ENCODE measurements at places on chromosomes 6 and 20.
A peak's percentile ranks its signal among the peaks of the same experiment; 100 is the strongest.

GRCh38 chr20:53003420-53004154 lies 31.4 kb downstream of the TSHZ2 start:
- DNase-seq: no peak

DNA sequence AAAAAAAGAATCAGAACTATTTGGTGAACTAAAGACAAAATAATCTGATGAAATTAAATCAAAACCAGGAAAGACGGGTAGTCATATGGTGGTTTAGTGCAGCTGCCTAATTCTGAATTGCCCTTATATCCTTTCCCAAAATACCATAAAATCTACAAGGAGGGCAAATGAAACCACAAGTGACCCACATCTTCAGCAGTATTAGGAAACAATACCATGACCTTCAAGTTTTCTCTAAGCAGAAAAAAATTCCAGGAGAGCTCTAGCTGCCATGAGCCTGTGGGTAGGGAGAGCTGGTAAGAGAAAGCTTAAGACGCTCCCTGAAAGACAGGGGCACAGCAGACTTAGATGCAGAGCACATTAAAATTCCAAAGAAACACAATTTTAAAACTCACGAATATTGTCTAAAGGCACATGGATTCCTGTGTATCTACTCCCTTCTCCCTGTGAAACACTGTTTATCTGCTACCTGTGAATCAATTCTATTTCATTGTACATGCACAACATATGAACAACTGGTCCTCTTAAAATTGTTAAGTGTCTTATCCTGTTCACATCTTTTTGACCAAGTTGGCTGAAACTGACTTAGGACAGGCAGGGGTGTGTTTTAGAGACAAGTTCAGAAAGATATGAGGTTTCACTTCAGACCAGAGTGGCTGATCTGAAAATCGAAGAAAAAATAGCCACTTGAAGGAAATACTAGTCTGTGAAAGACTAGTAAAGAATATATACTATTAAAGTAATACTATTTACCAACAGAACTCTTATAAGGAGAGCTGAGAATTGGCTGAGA lies 153.6 kb upstream of the SHLD1 start:
- no peak for DNase-seq

GRCh38 chr6:84329516-84329915 lies 102.1 kb upstream of the CEP162 start:
- DNase-seq: no peak

- no peak for DNase-seq
Observed at GRCh38 chr6:161135695-161136591, 137.9 kb downstream of the AGPAT4 start.

GRCh38 chr6:16196260-16196983 lies 42.0 kb upstream of the GMPR start:
- no peak for DNase-seq

- DNase-seq: no peak
Observed at GRCh38 chr6:104940238-104940892, 16.5 kb upstream of the LIN28B start.

DNA sequence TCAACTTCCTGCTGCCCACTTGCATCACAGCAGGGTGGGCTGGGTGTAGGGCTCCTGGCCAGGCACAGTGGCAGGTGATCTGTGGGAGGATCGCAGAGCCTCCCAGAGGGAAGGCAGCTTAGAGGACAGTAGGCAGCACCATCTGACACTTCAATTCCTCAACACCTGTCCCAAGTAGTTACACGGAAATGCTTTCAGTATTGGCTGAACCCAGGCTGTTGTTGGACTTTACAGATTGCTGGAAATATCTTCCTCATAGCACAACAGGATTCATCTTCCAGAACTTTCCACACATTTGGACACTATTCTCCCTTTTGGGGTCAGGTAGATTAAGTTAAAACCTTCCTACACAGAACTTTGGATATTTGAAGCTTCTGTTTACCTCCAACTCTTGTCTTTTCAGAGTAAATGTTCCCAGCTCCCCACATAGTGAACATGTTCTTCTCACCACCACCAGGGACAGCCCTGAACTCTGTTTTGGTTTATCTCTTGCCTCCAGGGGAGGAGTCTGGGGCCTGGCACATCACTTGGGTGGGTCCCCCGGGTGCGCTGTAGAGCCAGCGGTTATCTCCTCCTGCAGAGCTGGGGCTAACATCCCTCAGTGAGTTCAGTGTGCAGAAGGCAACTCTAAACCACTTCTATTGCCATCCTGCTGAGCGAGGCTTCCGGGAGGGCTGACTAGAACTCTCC lies 3.5 kb upstream of the SLC22A2 start:
- no peak for DNase-seq

DNA sequence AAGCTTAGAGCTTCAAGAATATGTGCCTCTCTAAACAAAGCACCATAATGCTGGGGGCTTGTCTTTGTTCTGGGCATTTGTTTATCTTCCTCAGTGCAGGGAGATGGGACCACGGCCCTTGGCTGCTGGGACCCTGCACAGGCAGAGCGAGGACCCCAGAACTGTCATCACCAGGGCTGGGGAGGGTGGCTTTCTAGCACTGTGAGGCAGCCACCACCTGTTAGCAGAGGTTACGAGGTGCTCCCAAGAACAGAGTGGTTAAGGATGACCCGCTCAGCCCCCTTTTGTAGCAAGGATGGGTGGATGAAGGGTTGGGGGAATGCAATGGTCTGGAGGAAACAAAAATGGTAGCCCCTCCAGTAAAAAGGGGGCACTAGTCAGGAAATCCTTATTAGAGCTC lies 34.9 kb downstream of the METTL24 start:
- no peak for DNase-seq

DNA sequence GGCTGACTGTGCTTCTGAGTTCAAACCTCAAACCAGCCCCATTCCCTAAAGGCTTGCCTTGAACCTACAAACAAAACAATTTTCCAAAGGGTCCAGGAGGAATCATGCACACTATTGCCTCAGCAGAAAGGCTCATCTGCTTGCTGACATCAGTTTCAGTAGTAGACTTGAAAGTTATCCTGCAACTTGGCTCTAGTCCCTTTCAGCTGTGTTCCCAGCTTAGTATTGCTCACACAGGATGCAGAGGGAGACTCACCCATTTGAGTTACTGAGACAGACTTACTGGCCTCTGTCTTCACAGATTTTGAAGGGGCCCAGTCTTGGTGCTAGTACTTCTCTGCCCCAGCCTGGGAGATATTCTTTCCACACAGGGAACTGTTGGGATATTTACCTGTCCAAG lies 38.5 kb upstream of the TFB1M start:
- no peak for DNase-seq

- no peak for DNase-seq
Observed at GRCh38 chr6:17381424-17382147, 11.8 kb upstream of the CAP2 start.

GRCh38 chr6:77124604-77125003 lies 338.7 kb downstream of the HTR1B start:
- DNase-seq: no peak

GRCh38 chr20:23192469-23192868 lies 106.3 kb upstream of the CD93 start:
- no peak for DNase-seq

DNA sequence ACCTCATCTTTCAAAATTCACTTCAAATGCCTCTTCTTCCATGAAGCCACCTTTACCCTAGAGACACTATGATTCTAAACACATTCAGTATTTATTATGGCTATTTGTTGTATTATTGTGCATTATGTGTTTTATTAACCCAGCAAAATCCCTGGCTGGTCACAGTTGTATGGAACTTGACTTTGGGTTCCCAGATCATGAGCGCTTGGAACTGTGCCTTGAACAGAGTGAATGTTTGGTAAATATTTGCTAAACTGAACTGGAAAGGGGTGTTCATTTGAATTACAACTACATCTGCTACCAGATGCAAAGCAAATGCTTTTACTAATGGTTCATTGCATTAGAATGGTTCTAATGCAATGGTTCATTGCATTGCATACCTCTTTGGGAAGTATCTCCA lies 259.8 kb downstream of the PKHD1 start:
- DNase-seq: no peak

- peak; percentile 100 for DNase-seq
Observed at GRCh38 chr6:136289579-136290409, at the start of gene BCLAF1. Gene BCLAF1 (minus strand): TSS chr6:136289846. CDS start chr6:136279866, 9,980 bp downstream.

- no peak for DNase-seq
Observed at GRCh38 chr6:151243481-151243880, 3.7 kb downstream of the AKAP12 start.

GRCh38 chr6:4581468-4582385 lies 194.5 kb upstream of the CDYL start:
- no peak for DNase-seq

GRCh38 chr6:10528158-10528981 lies 7.2 kb downstream of the GCNT2 start:
- DNase-seq: peak; percentile 23

DNA sequence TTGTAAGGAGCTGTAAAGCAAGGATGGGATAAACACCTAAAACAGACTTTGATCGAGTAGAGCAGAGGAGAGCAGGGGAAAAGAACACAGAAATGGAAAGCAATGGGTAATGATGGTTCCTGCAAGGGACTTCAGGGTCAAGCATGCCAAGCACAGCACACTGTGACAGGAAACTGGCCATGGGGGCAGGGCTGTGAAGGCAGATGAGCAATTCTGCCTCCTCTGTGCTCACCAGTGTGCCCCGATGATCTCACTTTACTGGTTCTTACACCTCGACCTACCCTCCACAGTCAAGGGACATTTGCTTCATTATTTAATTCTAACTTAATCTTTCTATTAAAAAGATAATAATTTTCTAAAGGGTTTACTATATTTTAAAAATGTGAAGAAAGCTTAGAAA lies 21.6 kb upstream of the MYB start:
- DNase-seq: no peak

GRCh38 chr6:119443993-119444641 lies 94.6 kb upstream of the MAN1A1 start:
- no peak for DNase-seq

GRCh38 chr6:15512126-15512525 lies 150.7 kb downstream of the DTNBP1 start:
- no peak for DNase-seq

- DNase-seq: no peak
Observed at GRCh38 chr6:90131614-90132423, 164.8 kb downstream of the BACH2 start.

GRCh38 chr20:38203337-38203980 lies 38.4 kb upstream of the TGM2 start:
- no peak for DNase-seq

DNA sequence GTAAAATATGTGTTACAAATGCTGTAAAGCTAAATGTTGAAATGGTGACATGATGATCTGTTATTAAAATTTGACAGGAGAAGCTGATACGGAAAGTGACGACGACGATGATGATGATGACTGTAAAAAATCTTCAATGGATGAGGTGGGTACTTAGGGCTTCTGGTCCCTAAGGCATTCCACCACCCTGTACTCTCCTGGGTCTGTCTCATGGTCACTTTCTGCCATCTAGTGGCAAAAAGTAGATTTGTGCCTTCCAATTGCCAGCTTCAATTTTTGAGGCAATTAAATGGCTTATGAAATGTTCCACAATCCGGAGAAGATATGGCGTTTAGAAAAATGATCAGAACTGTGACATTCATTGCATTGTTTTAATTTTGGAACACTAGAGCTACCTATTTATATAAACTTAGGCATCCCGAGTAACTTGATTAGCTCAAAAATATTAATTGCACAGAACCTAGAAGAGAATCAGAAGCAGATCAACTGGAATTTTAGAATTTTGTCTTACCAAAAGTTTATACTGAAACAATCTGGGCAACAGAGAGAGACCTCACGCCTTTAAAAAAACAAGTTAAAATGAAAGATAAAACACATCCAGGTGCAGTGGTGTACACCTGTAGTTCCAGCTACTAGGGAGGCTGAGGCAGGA lies 346.5 kb upstream of the PLCB4 start:
- peak; percentile 57 for DNase-seq

GRCh38 chr6:7992002-7992815 lies 72.0 kb downstream of the BLOC1S5 start:
- no peak for DNase-seq

DNA sequence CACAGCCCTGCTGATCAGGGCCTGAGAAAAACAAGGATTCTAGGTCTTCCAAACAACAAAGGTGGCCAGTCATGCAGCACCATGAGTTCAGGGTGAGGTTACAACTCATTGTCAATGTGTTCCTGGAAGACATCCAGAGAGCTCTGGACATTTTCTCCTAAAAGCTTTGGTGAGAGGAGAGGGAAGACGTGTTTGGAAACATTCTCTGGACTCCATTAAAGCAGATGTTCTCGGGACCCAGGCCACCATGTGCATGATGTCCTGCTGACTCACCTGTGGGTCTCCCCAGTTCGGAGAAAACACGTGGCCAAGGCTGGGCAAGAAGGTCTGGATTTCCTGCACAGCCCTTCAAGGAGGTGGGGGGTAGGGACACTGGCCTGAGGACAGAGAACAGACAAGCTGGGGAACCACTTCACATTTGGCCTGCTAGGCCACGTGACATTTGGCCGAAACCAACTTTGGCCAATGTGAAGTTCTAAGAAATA lies 61.6 kb downstream of the KCNB1 start:
- DNase-seq: no peak

DNA sequence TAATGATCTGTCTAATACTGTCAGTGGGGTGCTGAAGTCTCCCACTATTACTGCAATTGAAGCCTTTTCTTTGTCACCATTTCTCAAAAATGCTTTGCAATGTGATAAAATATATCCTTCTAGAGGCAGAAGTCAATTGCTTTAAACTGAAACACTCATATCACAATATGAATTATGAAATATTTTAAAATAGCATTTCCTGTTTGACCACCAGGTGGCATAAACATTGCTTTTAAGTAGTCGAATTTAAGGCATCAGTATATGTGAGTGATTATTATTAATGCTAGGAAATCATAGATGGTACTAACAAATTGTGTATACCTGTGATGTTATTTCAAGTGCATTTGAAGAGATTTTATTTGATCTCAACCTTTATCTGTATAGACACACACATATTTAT lies 87.5 kb downstream of the MEI4 start:
- DNase-seq: no peak

GRCh38 chr20:37961066-37961465 lies 58.1 kb downstream of the VSTM2L start:
- no peak for DNase-seq

DNA sequence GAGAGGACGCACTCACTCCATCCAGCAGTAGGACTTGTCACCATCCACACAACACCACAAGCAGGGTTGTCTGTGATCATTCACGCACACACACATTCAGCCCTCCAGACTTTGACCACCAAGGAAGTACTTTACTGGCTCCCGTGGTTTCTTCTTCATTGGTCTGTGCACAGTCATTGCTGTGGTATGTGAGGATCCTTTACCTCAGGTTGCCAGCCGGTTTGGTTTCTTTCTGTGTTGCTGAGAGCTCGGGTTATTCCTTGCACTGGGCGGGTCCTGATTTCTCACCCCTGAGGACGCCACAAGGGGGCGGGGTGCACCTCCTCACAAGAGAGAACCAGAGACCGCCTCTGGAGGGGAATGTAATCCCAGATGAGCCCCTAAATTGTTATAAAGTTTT lies 11.2 kb downstream of the SLC35A1 start:
- peak; percentile 7 for DNase-seq
